Activated CD8-positive, alpha-beta memory T cell treated with anti-CD3 and anti-CD28 coated beads for 1 hour (primary cell): ENCODE measurements at places on chromosomes 2 and 18.

- no peak for DNase-seq
Measured at GRCh38 chr2:105813405-105813804, 68.7 kb downstream of the NCK2 start.

- no peak for DNase-seq
Measured at GRCh38 chr18:28666216-28666615, 489.3 kb upstream of the CDH2 start.

- no peak for DNase-seq
Measured at GRCh38 chr18:8635087-8635486, 25.9 kb downstream of the RAB12 start.

GRCh38 chr2:140200307-140200706, 1420.1 kb upstream of the NXPH2 start:
- DNase-seq = no peak

DNA sequence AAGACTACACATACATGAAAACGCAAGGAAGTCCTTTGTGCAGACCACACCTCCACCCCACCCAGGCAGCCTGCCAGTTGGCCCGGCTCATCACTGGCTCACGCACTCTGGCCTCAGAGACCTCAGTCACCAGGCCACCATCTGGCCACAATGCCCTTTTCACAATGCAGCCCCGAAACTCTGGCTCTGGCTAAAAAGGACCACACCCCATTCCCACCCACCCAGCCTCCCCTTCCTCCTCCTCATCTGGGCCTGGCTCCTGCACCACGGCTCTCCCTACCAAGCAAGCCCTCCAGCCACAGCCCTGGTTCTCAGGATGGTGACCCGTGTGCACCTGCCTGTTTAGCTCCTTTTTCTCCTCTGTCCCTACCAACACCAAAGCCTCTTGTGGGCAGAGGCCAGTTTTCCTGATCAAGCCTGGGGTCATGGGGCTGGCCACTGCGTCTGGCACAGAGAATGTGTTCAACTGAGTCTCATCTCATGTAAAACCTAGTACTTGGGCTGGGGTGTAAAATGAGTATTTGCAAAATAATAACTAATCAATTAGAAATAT, 7.4 kb downstream of the HDAC4 start:
- DNase-seq = no peak

DNA sequence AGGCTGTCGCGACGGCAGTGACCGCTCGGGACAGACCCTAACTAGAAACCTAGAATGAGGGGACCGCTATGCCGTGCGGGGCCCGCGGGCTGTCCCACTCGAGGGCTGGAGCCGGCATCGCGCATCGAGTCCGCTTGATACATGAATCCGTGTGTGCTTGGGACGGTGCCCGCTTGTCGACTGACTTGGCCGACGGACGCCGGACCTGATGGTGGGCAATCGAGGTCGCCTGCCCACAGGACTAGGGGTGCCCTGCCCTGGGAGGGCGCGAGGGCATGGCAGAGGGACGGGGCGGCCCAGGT, 749 bp upstream of the PTMA start:
- DNase-seq = peak; percentile 42

DNA sequence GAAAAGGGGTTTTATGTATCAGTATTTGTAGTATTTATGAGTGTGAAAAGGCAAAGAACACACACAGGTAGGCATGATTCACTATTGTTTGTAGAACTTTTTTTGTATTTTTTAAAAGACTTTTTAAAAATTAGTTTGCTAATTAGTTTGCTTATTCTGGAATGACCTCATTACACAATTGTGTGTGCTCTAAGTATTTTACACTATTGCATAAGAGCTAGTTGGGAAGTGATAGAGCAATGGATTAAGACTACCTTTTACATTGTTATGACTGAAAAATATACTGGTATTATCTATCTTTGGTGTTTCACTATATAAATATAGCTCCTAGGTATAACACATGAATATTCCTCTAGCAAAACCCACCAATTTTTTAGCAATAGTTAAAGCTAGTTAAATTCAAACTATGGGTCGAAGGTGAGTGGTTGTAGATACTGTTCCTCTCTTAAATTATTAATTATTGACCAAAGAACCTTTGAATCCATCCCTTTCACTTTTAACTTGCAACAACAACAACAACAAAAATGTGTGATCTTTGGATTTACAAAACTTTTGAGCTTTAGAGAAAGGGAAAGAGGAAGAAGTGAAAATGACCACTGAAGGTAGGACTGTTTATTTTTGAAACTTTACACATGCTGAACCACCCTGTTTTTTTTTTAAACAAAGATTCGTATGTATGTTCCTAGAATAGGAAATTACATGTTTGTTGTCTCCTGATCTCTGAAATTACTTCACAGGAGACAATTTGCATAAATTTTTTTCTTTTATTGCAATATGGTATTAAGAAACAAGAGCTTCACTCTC, 18.7 kb downstream of the ITPRID2 start:
- DNase-seq = no peak

DNA sequence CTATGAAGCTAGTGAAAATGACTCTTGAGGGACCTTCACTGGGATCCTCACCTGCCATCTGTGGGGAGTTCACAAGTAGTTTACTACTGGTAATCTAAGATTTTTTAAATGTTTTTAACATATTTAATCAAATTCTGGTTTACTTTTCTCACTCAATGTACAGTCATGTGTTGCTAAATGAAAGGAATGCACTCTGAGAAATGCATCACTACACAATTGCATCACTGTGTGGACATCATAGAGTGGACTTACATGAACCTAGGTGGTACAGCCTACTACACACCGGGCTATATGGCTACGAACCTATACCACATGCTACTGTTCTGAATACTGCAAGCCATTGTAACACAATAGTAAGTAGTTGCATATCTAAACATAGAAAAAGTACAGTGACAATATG, 528.0 kb downstream of the BCL11A start:
- DNase-seq = no peak

GRCh38 chr2:37570773-37571586, 100.5 kb downstream of the CDC42EP3 start:
- DNase-seq = no peak

GRCh38 chr2:180143633-180144337, 136.7 kb upstream of the CWC22 start:
- no peak for DNase-seq

GRCh38 chr2:47072728-47073191, 82.3 kb downstream of the STPG4 start:
- no peak for DNase-seq

DNA sequence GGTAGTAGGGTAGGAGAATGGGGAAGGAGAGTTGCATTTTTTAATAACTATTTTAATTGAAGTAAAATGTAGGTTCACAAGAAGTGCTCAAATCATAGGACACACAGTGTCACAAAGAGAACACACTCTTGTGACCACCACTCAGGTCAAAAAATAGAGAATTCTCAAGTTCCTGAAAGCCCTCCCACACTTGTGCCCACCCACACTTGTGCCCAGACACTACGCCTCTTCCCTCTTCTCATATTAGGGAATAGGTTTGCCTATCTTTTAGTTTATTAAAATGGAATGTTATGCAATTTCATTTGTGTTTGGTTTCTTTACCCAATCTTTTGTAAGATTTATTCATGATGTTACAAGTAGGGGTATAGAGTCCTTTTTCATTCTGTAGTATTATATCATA, 67.2 kb downstream of the UGGT1 start:
- no peak for DNase-seq

- no peak for DNase-seq
Measured at GRCh38 chr2:41061356-41061755, 609.5 kb upstream of the SLC8A1 start.

DNA sequence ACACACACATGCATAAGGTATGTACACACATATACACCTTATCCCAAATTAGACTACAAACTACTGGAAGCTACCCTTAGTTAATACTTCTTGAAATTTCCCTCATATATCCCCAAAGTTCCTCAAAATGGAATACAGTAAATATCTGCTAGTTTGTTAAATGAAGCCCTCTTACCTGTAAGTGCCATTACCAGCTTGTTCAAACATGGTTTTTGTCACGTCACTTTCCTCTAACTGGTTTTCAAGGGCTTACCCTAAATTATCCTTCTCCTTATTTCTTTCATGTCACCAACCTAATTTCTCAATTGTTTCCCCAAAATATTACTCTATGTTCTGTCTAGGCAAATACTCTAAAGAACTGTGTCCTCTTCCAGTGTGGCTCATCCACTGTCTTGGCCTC, 24.4 kb upstream of the KIDINS220 start:
- DNase-seq = no peak

DNA sequence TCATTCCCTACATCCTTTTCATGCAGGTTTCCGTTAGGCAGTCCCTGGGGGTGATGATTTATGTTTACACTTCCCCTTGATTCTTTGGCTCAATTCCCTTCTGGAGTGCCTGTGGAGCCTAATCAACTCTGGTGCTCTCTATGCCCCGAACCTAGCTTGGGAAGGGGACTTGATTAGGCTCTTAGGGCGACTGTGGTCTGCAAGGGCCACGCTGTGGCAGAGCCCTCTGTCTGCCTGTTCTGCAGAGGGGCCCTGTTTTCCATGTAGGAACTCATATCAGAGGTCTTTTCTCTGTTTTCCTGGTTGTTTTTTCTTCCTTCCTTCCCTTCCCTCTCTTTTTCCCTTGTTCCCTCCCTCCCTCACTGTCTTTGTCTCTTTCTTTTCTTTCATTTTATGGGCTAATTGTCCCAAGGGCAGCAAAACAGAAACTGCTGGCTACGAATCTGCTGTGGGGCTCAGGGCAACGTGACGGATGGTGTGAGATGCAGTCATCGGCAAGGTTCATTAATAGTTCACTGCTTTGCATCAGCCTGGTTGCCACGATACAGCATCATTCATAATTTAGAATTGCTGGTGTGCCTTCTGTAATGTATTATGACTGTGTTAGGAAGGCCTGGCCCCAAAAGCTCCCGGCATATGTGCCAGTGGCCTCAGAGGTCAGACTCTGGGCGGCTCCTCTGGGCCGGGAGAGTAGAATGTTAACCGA, 134.5 kb downstream of the NAPG start:
- DNase-seq = no peak

DNA sequence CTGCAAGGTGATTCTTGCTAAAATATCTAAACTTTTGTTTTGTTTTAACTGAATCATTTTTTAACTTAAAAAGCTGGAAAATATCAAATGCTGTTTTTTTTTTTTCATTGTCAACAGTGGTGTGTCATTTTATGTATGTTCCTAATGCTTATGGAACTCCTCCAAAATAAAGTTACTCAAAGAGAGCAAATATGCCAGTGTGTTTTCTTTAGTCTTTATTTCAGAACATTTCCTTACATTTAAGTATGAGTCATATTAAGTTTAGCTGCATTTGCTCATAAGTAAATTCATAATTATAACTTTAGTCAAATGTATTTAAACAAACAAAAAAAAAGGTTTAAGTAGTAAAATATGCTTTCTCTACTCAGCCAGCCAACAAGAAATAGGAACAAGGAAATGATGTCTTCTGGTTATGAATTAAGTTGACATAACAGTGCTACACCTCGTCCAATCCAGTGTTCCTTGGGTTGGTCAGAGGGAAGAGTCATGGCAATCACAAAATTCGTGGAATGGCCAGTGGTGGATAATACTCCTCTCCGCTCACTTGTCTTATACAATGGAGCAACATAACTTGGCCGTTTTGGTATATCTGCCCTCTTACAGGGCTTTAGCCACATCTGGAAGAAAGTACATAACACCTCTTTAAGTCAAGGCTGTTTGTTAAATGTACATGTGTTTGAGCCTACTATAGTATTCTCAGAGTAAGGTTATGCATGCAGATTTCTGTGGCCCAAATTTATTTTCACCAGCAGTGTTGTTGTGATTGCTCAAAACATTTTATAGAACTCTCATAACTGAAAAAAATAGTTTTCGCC, 80.7 kb downstream of the SLC39A10 start:
- DNase-seq = no peak

DNA sequence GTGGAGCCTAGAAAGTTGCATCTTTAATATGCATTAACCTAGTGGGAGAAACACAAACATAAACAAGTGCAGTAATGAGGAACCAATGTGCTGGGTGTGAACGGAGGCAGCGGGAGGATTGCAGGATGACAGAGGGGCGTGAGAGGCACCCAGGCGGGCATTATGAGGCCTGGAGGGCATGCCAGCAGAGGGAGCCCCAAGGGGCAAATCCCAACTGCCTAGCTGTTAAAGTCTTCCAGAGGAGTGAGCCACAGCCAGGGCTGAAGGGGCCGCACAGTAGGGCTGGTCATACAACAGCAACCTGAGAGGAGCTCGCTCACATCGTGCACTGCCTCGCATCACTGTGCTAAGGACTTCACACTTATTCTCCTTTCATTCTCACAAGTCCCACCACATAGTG, 13.3 kb upstream of the PRELID3A start:
- no peak for DNase-seq

- no peak for DNase-seq
Measured at GRCh38 chr2:155218945-155219344, 520.5 kb downstream of the KCNJ3 start.

- DNase-seq = no peak
Measured at GRCh38 chr18:11009147-11009546, 140.2 kb downstream of the PIEZO2 start.

- no peak for DNase-seq
Measured at GRCh38 chr2:140410695-140411094, 1630.5 kb upstream of the NXPH2 start.

GRCh38 chr2:101367508-101367907, 19.8 kb downstream of the CREG2 start:
- no peak for DNase-seq
